ENCODE measurements at places on chromosomes 3 and 15. TPM values are rescaled to one million over a fixed set of nuclear protein-coding genes. Genes with fewer than 3 reads are reported as not detected.

- H3K36me3 ChIP-seq, result no peaks in the 10 kb centered on the region
- H3K27me3 ChIP-seq, result no peaks in the 10 kb centered on the region
- no peak overlapping the region for H3K27ac ChIP-seq
- no peak for DNase-seq
- H3K4me1 ChIP-seq, result peaks cover 3% of the 10 kb centered on the region
Observed at GRCh38 chr3:150729682-150730360, 26.1 kb upstream of the ERICH6 start.

DNA sequence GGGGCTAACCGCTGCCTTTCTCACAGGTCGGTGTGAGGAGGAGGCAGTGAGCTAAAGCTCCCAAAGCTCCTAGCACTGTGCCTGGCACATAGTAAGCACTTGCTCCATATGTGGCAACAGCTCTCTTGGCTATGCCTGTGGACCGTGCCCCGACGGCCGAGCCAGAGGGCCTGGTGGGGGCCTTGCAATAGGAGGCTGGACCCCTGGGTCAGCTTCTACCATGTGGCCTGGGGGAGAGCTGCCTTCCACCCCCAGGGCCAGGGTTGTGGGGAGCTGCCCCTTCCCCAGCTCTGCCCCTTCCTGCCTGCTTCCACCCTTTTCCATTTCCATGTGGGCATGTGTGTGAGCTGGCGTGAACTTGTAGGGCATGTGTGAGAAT, 16.9 kb upstream of the GNAT1 start:
- no peak overlapping the region for H3K4me3 ChIP-seq
- no peak overlapping the region for H3K27ac ChIP-seq
- no peaks in the 10 kb centered on the region for H3K36me3 ChIP-seq
- no peaks in the 10 kb centered on the region for H3K27me3 ChIP-seq
- no peak for DNase-seq

- peak; percentile 84 for DNase-seq
- H3K27me3 ChIP-seq, result no peaks in the 10 kb centered on the region
- H3K4me3 ChIP-seq, result no peak overlapping the region
- peaks cover 6% of the 10 kb centered on the region for H3K36me3 ChIP-seq
- H3K27ac ChIP-seq, result peak overlapping the region; percentile 73
Observed at GRCh38 chr15:52466134-52466701, 62.5 kb downstream of the MYO5A start.

DNA sequence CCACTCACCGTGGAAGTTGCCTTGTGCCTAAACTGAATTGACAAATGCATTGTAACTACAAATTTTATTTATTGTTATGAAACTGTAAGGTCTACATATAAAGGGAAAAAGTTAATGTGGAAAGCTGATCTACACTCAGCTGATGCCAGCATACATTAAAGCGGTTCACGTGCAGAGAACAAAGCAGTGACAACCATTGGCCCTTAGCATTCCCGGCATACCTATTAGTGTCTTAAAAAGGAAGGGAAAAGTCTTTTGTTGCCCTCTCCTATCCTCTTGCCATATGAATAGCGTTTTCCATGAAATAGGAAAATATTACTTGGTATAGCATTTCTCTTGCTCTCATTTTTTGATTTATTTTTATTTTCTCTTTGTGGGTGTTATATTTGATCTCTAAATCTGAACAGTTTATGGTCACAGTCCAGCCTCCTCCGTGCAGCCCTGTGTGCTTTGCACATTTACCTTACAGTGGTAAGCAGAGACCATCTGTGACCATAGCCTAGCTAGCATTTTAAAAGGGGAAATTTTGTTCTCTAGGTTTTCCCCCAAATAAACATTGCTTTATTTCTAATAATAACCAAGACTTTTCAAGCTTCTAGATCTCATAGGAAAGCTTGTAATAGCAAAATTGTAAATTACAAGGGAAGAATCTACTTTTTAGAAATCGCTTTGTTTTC, 89.7 kb upstream of the CGNL1 start:
- no peak overlapping the region for H3K4me3 ChIP-seq
- H3K36me3 ChIP-seq, result peaks cover 59% of the 10 kb centered on the region
- no peak overlapping the region for H3K27ac ChIP-seq
- DNase-seq, result no peak
- H3K4me1 ChIP-seq, result no peaks in the 10 kb centered on the region

DNA sequence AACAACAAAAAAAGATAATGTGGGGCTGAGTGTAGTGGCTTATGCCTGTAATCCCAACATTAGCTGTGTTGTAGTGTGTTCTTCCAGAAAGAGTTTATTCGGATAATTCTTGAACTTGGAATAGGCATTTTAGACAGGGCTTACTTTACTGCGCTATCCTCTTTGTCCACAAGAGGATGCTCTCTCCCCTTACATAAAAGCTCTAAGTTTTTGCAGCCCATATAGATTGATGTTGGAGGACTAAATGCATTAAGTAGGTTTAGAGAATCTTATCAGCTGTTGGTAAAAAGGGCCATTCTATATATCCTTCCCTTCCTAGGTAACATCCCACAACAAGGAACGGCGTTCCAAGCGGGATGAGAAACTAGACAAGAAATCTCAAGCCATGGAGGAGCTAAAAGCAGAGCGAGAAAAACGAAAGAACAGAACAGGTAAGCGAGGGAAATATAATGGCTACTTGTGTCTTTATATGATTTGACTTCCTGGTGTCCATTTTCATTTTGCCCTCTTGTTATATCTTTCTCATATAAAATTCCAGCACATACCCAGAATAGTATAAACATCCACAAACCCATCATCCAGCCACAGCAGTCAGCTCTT, 27.8 kb upstream of the ITPKA start:
- no peak overlapping the region for H3K27ac ChIP-seq
- H3K27me3 ChIP-seq, result no peaks in the 10 kb centered on the region
- peaks cover 21% of the 10 kb centered on the region for H3K36me3 ChIP-seq

DNA sequence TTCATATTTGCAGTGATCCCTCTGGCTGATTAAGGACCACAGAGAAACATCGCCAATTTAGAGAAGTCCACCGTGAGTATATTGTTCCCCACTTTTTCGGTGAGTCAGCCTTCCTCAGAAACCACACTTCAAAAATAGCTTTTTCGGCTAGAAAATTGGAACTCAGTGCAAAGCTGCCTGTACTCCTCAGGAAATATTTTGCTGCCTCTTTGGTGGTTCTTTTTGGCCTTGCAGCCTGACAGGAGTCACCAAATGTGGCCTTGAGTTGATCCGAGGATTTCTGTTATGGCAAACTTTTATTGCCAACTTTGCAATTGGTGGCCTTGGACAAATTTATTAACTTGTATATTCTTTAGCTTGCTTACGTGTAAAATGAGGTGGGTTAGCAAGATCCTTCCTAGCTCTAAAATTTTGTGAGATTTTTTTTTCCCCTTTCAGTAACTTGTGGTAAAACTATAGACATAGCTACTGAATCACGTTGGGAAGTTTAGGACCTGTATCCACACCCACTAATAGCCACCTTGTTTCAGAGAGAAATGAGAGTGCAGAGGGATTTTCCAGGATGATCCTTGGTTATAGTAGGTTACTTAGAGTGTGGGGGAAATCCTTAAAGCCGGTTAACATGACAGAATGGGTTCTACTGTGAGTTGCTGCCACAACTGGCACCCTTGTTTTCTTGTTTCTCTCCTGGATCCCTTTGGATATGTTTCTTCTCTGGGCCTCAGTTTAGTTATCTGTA, 9.9 kb downstream of the ARL6IP5 start:
- no peaks in the 10 kb centered on the region for H3K27me3 ChIP-seq
- peaks cover 84% of the 10 kb centered on the region for H3K4me1 ChIP-seq
- H3K4me3 ChIP-seq, result peak overlapping the region; percentile 55
- peak overlapping the region; percentile 88 for H3K27ac ChIP-seq
- DNase-seq, result no peak
- H3K36me3 ChIP-seq, result peaks cover 38% of the 10 kb centered on the region

DNA sequence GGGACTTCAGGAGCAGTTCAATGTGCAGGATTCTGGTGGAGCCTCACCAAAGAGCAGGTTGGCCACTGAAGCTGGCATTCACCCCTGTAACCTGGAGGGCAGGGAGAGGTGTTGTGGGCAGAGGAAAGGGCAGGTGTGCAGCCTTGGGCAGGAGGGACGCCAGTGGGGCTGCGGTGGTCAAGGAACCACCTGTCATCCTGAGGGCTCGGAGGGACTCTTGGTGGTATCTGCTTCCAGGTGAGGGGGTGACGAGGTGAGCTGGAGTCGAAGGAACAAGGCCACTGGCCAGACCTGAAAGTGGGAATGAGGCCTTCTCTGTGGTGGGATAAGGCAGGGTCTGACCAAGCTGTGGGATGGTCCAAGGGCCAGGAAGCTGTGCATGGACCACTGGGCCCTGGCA, 269.5 kb downstream of the PLCL2 start:
- peaks cover 41% of the 10 kb centered on the region for H3K36me3 ChIP-seq
- no peaks in the 10 kb centered on the region for H3K27me3 ChIP-seq
- no peak overlapping the region for H3K4me3 ChIP-seq
- peaks cover 32% of the 10 kb centered on the region for H3K4me1 ChIP-seq
- no peak overlapping the region for H3K27ac ChIP-seq
- no peak for DNase-seq

DNA sequence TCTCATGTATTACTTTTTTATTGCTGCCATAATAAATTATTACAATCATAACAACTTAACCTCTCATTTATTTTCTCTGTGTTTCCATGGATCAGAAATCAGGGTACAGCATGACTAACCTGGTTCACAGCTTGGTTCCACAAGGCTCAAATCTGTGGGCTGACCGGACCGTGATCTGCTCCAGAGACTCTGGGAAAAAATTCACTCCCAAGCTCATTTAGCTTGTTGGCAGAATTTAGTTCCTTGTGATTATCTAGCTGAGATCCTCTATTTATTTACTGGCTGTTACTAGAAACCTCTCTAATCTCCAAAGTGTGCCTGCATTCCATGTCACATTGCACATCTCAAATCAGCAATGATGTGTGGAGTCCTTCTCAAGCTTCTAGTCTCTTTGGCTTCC, 386.6 kb downstream of the DIPK2A start:
- H3K27me3 ChIP-seq, result no peaks in the 10 kb centered on the region
- no peak overlapping the region for H3K4me3 ChIP-seq
- no peak for DNase-seq
- H3K36me3 ChIP-seq, result no peaks in the 10 kb centered on the region

GRCh38 chr3:43190670-43191069, 84.8 kb upstream of the POMGNT2 start:
- H3K27me3 ChIP-seq, result no peaks in the 10 kb centered on the region
- H3K4me1 ChIP-seq, result peaks cover 41% of the 10 kb centered on the region
- no peak for DNase-seq
- no peaks in the 10 kb centered on the region for H3K36me3 ChIP-seq
- no peak overlapping the region for H3K4me3 ChIP-seq

DNA sequence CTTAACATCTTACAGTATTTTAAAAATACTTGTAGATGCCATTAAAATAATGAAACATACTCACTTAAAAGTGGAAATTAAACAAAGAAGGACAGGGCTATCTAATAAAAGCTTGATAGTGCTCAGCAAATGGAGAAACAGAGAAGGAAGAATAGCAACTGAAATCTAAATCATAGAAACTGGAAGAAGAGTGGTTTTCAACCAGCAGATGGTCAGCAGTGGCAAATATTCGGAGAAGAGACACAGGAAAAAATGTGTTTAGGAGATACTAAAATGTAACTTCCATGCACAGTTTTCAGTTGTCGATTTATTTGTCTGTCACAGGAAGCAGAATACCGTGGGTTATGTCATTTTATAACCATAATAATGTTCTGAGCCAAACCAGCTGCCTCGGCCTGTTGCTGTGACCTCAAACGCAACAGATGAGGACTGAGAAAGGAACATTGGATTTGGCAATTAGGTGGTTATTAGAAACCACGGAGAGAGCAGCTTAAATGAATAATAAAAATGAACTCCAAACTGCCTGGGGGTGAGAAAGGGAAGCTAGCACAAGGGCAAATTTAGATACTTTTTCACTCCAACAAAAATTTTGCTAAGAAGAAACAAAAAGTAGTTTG, 246.6 kb upstream of the KCNMB2 start:
- H3K36me3 ChIP-seq, result peaks cover 2% of the 10 kb centered on the region
- no peaks in the 10 kb centered on the region for H3K4me1 ChIP-seq
- H3K4me3 ChIP-seq, result no peak overlapping the region
- peaks cover 6% of the 10 kb centered on the region for H3K27me3 ChIP-seq
- no peak overlapping the region for H3K27ac ChIP-seq

DNA sequence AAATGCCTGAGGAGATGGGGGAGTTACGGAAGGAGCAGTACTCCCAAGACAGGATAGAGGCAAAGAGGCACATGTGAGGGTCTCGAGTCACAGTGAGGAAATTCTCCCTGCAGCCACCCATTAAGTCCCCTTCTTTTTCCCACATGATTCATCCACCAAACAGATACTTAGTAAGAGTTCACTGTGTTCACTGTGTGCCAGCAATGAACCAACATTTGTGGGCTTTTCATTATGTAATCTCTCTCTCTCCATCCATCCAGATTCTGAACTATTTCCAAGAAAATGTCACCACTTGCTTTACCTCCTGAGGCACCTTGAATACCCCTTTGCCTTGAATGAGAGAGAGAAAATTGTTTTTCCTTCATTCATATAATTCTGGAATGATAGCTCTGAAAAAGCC, 24.6 kb upstream of the LRRFIP2 start:
- DNase-seq, result no peak
- H3K27ac ChIP-seq, result no peak overlapping the region
- no peaks in the 10 kb centered on the region for H3K27me3 ChIP-seq
- H3K4me3 ChIP-seq, result no peak overlapping the region
- no peaks in the 10 kb centered on the region for H3K36me3 ChIP-seq

- H3K4me1 ChIP-seq, result no peaks in the 10 kb centered on the region
- no peak overlapping the region for H3K4me3 ChIP-seq
- no peak for DNase-seq
- H3K36me3 ChIP-seq, result no peaks in the 10 kb centered on the region
- H3K27me3 ChIP-seq, result no peaks in the 10 kb centered on the region
Observed at GRCh38 chr15:40968290-40969085, 15.2 kb downstream of the CHAC1 start.

DNA sequence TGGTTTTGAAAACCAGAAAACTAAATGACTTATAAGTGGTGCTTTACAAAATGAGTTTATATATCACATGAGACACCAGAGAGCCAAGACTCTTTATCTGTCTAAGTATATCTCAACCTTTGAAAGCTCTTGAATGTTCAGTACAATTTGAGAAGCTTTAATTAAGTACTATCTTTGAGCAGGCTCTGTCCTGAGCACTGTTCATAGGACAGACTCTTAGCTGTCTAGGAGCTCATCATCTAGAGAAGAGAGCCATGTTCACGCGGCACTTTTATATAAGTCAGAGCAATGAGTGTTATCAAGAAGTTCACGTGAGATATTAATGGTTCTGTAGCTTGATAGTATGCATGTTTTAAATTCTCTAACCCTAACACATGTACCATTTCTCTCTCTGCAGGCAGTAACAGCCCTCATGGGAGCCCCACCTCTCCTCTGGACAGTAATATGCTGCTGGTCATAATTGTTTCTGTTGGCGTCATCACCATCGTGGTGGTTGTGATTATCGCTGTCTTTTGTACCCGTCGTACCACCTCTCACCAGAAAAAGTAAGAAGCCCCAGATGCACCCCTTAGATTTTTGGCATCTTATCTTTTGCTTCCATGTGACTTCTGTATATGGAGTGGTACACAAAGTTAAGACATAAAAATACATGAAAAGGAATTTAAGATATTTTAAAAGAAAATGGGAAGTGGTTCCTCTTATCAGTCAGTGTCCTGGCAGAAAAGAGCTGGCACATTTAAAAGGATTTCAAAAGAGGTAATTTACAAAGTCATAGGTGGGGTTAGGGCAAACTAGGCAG, 86.0 kb downstream of the HCN4 start:
- no peak for DNase-seq
- no peaks in the 10 kb centered on the region for H3K27me3 ChIP-seq
- H3K4me1 ChIP-seq, result peaks cover 13% of the 10 kb centered on the region
- peaks cover 4% of the 10 kb centered on the region for H3K36me3 ChIP-seq
- no peak overlapping the region for H3K27ac ChIP-seq

Gene PLA2G4E
- not detected for total RNA-seq

Gene GPR149
- not detected for total RNA-seq

Gene SGO1
- 37.4 TPM for total RNA-seq
